ENCODE measurements at places on chromosomes 7 and 10. TPM values are rescaled to one million over a fixed set of nuclear protein-coding genes. Genes with fewer than 3 reads are reported as not detected.

- no peak for DNase-seq
Measured at GRCh38 chr7:16416289-16417282, 4.8 kb downstream of the CRPPA start.

GRCh38 chr10:69578508-69578991, 5.3 kb upstream of the NEUROG3 start:
- DNase-seq: no peak

DNA sequence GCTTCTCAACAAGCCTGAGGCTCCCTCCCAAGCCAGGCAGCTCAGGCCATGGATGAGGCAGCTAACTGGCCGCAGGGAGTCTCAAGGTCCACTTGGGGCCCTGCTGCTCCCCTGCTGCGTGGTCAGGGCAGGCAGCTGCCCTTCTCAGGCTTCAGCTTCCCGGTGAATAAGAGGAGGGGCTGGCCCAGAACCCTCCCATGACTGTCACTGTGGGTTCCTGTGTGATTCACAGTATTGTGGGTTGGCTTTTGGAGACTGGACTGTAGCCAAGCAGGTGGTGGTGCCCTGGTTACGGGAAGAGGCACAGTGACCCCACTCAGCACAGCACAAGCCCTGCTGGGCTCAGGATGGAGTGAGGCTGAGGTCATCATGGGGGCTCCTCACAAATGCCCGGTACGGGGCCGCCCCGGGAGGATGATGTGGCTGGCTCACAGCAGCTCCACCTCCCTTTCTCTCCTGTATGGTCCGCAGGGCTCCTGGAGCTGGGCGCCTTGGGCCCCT, 189.8 kb downstream of the HECW1 start:
- peak; percentile 14 for DNase-seq

- DNase-seq: no peak
Measured at GRCh38 chr7:102412548-102412947, 16.4 kb downstream of the PRKRIP1 start.

Gene SVIL
- total RNA-seq: 62.6 TPM

DNA sequence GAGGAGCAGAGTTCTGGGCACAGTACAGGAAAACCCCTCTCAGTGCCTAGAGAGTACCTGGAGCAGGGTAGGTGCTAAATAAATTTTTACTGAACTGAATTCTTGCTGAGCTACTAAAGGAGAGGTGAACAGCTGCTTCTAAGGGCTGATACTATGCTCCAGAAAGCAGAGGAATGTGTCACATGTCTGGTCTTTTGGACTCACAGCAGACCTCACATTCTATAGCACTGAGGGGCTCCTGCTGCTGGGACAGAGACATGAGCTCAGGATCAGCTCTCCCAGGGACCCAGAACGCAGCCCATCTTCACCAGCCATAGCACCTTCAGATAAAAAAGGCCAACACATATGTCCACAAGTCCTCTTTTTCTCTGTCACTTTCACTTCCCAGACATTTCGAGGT, 133.0 kb upstream of the KLF14 start:
- DNase-seq: no peak

Gene ACTL6B
- not detected for total RNA-seq

Gene SPDYE1
- not detected for total RNA-seq

DNA sequence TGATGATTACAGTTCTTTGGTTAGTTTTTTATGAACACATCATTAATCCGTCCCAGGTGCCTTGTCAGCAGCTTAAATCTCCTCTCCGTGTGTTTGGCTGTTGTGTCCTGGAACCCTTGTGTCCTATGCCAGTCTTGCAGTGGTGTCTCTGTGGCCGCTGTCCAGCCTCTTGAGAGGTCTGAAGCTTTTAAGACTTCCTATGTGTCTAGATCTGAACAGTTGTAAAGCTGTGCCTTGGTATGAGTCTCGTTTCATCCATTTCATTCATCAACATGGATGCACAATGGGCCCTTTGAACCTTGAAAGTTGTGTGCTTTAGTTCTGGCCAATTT, 16.7 kb downstream of the LMTK2 start:
- no peak for DNase-seq

DNA sequence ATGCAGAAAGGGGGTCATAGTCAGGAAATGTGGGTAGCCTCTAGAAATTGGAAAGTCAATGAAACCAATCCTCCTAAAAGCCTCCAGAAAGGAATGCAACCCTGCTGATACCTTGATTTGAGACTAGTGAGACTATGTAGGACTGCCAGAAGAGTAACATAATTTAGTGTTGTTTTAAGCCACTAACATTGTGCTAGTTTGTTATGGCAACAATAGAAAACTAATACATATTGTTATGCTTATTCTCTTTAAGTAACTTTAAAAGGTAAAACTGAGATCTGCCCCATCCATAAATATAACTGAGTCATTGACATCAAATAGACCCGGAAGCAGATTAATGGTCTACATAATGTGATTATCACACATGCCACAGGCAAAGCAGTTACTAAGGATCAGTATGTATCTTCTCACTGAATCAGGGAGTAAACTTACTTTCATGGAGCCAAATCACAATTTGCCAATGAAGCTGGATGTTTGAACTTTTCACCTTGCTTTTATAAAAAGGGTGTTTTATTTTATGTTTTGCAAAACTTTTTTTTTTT, 146.4 kb upstream of the TMEM106B start:
- no peak for DNase-seq

DNA sequence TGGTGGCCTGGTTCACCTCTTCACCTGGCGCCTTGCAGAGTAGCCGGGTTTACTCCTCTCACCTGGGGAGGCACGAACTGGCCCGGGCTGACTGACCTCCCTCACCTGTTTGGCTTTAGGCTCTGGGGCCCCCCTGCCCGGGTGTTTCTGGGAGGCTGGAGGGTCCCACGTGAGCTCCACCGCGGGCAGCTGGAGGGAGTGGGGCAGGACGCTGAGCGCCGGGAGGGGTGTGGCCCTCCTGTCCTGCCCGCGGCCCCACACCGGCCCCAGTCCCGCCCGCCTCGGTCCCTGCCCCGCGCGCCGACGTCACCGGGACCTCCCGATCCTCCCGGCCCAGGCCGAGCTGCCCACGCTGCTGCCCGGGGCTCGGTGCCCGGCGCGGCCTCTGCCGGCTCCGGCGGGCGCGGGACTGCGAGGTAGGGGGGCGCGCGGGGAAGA, at the start of gene AMZ1:
TSS of gene AMZ1 (plus strand) at position 322 of the 438 bp plus-strand sequence. CDS start 12,250 bp downstream, outside the sequence.
- no peak for DNase-seq
